ENCODE measurements at places on chromosomes 5 and 9.

DNA sequence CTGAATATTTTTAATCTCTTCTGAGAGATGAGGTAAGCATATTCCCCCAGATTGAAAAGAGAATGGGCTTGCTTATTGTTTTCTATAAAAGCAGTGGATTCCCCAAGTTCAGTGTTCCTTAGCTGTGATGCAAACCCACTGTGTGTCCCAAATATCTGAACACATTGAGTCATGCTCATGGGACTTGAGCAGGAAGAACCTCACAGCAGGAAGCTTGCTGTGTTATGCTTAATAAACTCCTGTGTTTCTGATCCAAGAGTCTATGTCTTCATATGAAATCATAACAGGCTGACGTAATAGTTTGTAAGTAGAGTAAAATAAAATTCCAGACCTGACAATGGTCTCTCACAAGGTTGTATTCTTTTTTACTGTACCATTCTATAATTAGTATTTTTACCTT, 24.8 kb upstream of the LOX start:
- no peak for DNase-seq

- DNase-seq, result no peak
These were observed 33.0 kb downstream of the FAM240B start for GRCh38 chr9:38686933-38687332.

GRCh38 chr9:132238026-132238972, 76.4 kb downstream of the NTNG2 start:
- DNase-seq, result no peak

DNA sequence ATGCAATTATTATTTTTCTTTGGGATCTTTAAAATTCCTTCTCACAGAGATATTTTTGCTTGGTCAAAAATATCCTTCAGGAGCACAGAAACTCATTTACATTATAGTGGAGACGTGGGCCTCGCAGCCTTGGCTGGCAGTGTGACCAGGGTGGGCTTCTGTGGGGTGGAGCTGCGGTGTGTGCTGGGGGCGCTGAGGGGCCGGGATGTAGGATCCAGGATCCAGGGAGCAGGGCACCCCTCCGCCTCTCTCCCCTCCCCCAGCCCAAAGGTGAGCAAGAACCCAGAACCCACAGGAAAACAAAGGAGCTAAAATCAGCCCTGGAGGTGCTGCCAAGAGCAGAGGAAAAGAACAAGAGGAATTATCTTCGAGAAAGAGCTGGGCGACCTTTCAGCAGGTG, 79.1 kb upstream of the OLFM1 start:
- DNase-seq, result no peak

DNA sequence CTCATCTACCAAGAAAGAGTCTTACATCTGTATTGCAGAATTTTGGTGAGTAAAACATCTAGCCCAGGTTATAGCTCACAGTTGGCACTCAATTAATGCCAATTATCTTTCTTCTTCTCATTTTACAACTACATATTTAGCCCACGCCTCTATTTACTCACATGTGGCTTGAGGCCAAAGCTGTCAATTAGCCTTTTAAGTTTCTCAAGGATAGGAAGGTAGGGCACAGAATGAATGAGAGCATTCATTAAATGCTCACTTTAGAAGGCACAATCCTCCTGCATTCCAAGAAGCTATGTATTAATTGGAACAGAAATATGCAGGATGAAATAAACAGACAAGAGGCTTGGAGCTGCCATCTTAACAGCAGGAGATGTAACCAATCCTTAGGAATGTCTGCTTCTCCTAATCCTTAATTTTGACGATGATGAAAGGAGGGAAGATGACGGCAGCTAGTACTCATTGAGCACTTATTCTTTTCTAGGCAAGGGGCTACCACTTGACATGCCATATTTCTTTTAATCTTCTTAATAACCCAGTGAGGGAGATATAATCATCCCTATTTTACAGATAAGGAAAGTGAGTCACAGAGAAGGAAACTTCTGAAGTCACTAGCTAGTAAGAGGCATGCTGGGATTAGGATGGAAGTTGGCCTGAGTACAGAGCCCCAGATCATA, 30.8 kb upstream of the PANK3 start:
- DNase-seq, result no peak

GRCh38 chr9:93072383-93072795, 13.9 kb downstream of the SUSD3 start:
- DNase-seq, result no peak

- no peak for DNase-seq
These were observed 54.4 kb upstream of the LRRTM2 start for GRCh38 chr5:138929571-138929955.

GRCh38 chr9:123402981-123403509, 47.0 kb downstream of the CRB2 start:
- no peak for DNase-seq

GRCh38 chr9:36137392-36138004, 965 bp downstream of the GLIPR2 start:
- no peak for DNase-seq

- no peak for DNase-seq
These were observed 33.8 kb upstream of the ANXA2R start for GRCh38 chr5:43073597-43074546.

GRCh38 chr5:1851290-1851934, 31.3 kb downstream of the IRX4 start:
- DNase-seq, result no peak

- DNase-seq, result no peak
These were observed 180.8 kb downstream of the GOLPH3 start for GRCh38 chr5:31993165-31993961.

DNA sequence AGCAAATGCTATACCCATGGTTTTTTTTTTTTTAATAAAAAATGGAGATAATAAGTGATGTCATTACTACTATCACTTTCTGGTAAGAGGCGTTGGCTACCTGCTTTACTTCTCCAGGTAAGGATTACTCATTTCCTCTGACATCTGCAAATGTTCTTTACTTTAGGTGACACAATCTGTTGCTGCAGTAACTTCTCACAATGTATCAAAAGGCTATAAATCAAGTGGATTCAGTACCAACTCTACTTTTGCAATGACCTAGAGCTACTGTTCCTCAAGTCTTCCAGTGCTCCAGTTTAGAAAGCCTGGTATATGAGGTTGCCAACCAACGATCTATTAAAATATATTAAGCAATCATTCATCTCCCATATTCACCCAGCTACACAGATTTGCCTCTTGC, 129.1 kb downstream of the PLK2 start:
- DNase-seq, result no peak

- DNase-seq, result no peak
These were observed 145.1 kb upstream of the RAI14 start for GRCh38 chr5:34511063-34511462.

- no peak for DNase-seq
These were observed 92.6 kb downstream of the PAX5 start for GRCh38 chr9:36941441-36941840.

DNA sequence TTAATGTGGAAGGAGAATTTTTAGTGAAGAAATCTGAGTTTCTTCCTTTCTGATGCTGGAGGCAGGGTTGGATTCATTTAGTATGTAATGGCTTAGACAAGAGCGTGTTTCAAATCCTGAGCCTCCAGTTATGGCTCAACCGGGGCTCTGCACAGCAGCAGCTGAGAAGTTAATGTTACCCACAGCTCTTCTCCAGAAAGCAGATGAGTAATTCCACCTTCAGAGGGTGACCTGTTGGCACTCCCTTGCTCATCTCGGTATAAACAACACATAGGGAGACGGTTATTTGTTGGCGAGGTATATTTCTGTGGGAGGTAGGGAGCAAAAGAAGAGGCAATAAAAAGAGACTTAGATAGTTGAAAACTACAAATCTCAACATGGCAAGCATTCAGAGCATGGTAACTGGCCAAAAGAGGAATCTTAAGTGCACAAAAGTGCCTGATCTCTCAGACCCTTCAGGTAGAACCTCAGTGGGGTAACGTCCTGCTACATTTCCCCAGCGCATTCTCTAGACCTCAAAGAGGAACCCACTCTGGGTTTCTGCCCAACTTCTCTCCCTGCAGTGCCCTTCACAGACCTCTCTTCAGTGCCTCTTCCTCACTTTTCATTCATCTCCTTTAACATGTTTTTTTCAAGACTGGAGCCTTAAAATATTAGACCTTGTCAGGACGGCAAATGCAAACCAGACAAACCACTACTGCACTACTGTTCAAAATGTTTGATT, 417.5 kb upstream of the ADAMTSL1 start:
- DNase-seq, result no peak

GRCh38 chr5:78718824-78719223, 70.3 kb upstream of the LHFPL2 start:
- DNase-seq, result no peak

DNA sequence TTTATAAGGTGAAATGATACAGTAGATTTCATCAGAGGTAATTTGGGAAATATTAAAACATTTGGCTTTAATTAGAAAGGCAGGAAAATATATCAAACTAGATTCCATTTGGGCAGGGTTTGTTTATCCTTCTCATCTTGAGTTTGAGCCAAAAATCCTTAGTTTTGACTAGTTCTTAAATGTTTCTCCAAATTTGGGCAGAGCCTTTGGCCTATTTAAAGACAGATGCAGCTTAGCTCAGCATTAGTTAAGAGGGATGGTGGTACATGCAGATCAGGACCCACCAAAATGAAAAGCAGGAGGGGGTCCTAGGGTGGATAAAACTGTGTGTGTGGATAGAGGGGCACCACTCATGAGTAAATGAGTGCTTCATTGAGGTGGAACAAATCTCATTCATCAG, 20.3 kb upstream of the ARRDC3 start:
- no peak for DNase-seq

- no peak for DNase-seq
These were observed 55.3 kb upstream of the ALDH1A1 start for GRCh38 chr9:73007966-73008672.

GRCh38 chr9:120989065-120989464, 61.0 kb downstream of the C5 start:
- DNase-seq, result no peak

- no peak for DNase-seq
These were observed 4.1 kb upstream of the ADRA1B start for GRCh38 chr5:159912033-159912800.

GRCh38 chr9:86202338-86202882, 57.0 kb downstream of the C9orf153 start:
- DNase-seq, result peak; percentile 2

DNA sequence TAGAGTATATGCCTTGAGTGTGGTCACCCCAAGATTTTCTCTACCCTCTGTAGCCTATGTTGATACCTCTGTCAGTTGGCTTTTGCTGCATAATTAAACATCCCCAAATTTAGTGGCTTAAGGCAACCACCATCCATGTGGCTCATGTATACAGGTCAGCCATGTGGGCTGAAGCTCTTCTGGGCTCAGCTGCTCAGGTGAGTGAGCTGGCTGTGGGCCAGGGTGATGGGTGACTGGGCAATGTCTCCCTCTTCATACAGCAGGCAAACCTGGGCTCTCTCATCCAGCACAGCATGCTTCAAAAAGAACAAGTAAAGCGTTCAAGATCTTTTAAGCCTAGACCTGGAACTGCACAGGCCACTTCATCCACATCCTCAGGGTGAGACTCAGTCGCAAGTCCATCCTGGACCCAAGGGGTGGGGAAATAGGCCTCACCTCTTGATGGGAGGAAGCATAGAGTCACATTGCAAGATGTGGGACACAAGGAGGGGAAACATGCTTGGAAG, 188.2 kb upstream of the TAS2R1 start:
- DNase-seq, result no peak

GRCh38 chr9:38088006-38088925, 19.2 kb upstream of the SHB start:
- peak; percentile 61 for DNase-seq

DNA sequence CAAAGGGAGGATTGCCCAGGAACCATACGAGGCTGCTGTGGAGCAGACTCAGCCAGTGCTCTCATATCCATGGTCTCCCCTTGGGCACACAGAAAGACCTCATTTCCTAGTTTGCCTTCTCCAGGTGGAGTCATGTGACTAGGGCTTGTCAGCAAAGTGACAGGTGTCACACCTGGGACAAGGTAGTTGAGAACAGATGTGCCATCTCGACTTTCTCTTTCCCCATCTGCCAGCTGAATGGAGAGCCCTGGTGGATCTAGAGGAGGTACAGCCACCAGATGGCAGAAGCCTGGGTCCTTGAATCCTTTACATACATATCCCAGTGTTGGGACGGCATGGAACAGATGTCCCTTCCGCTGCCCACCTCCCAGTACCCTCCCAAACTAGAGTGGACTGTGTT, 42.9 kb upstream of the ALDOB start:
- DNase-seq, result no peak

DNA sequence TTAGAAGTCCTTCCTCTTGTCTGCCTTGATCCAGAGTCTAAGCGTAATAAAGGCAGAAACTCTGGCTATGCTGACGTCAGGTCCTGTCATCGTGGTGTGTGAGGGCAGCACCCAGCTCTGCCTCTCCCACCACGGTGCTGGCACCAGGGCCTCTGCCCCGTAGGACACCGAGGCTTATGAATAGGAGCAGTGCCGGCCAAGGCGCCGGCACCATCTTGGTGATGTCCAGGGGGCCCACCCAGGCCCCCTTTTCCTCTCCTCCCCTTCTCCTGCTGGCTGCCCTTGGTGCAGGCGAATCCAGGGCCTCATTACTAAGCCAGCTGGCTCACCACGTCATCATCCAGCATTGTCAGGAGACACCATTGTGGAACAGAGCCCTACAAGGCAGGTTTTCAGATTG, 252.3 kb downstream of the FANCC start:
- DNase-seq, result no peak

DNA sequence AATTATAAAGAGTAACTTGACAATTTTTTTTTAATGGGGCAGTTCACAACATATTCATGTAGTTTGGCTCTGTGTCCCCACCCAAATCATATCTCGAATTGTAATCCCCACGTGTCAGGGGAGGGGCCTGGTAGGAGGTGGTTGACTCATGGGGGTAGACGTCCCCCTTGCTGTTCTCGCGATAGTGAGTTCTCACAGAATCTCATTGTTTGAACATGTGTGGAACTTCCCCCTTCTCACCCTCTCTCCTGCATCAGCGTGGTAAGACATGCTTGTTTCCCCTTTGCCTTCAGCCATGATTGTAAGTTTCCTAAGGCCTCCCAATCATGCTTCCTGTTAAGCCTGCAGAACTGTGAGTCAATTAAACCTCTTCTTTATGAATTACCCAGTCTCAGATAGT, 40.7 kb downstream of the FBXW11 start:
- DNase-seq, result no peak

- no peak for DNase-seq
These were observed 70.1 kb downstream of the PCSK5 start for GRCh38 chr9:75960551-75960950.

DNA sequence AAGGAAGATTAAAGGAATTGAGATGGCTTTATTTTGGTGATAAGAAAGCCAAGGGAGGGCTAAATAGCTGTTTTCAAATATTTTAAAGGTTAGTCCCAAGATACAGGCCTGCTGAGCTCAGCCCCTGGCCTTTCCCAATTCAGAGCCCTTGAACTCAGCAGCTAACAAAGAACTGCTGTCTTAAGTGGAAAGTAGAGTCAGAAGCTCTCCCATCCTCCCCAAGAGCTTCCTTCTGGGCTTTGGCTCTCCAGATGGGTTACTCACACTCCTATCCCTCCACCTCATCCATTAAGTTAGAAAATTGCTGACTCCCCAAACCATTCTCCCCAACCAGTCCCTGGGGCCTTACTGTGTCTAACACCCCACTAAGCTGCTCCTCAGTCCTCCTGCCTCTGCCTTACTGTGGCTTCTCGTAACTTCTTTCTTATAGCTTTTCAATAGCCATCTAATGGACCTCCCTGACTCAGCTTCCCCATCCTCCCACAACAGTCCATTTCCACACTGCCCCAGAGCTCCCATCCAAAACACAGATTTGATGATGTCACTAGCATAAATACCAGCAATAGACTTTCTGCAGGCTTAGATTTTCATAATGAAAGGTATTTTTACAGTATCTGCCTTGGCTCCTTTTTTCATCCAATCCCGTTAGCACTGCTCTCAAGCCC, 239.1 kb downstream of the ENC1 start:
- DNase-seq, result no peak

All from stimulated activated CD4-positive, alpha-beta T cell treated with anti-CD3 and anti-CD28 coated beads, Interleukin-1b, Interleukin-23, amount 100 ng/mL, for 1 hour (primary cell).